ENCODE measurements at places on chromosomes 4 and X.

- no peak for DNase-seq
These were observed 13.8 kb upstream of the UVSSA start for GRCh38 chr4:1333256-1333655.

DNA sequence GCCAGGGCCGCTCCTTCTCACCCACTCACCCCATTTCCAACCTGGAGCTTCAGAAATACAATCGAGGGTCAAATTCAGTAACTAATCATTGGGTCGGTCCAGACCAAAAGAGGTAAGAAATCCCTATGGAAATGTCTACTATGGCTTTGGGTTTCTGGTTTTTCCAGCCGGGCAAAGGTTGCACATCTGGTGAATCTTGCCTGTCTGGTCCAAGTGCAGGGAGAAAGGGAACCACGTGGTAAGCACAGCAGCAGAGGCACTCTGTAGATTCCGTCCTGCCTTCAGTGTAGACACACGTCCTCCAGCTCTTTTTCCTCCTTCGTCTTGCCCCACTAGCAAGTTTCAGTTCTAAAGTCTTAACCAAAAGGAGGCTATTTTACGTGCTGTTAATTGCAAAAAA is 218.0 kb upstream of the JADE1 start:
- DNase-seq = no peak

- no peak for DNase-seq
These were observed 141.3 kb upstream of the FTHL17 start for GRCh38 chrX:31212856-31213748.

- no peak for DNase-seq
These were observed 81.4 kb downstream of the PRR32 start for GRCh38 chrX:126900937-126901336.

DNA sequence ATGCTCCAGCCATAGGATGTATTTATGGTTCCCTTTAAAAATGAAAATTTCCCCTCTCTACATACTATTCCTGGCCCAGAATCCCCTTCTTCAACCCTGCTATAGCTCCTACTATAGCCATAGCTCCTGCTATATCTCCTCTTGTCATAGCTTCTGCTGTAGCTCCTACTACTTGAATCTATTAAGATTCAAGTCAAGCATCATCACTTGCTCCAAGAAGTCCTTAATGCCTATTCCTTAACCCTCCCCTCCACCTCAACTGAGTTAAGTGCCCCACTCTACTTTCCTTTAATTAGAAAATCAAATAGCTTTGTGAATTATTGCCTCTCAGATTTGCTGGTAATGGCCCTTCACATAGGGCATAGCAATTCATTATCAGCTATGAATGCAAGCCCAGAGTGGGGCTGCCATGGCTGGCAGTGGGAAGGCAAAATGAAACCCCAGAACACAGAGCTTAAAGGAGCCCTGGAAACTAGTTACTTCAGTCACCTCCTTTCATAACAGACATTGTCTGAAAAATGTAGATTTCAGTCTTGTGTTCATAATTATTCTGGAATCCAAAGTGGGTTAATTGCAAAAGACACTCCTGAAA is 15.4 kb downstream of the OCIAD2 start:
- DNase-seq = no peak

DNA sequence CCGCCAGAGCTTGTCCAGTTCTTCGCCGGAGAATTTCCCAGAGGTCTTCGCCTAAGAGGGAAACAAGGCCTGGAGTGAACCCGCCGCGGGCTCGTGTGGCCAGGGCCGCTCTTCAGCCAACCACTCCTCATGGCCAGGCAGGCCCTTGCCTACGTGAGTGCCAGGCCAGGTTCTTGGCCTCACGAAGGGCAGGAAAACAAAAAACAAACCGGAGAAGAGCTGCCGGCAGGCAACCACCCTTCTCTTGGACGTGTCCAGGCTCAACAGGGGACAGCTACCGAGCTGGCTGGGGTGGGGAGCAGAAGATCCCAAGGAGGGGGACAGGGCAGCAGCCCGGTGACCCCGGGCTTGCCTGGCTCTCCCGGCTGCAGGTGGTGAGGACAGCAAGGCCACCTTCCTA is 13.3 kb downstream of the LRPAP1 start:
- no peak for DNase-seq

GRCh38 chrX:40479777-40480318 is 100.9 kb upstream of the ATP6AP2 start:
- DNase-seq = no peak

GRCh38 chrX:3425031-3425430 is 78.6 kb upstream of the MXRA5 start:
- no peak for DNase-seq

DNA sequence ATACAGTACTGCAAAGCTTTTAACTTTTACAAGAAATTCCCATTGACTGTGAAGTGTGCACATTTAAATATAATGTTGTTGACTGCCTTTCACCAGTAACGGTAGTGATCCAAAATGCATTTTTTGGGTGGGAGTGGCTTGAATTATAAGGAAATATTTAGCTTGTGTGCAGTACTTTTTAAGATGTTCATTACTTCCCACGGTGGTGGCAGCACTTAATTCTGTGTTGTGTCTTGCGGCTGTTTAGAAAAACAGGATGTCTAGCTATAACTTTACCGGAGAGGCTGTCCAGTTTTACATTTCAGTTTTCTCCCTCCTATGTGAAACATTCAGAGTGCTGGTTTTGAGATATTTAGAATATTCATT is 1.7 kb downstream of the TMEM131L start:
- no peak for DNase-seq

All from RWPE1 (cell line).